ENCODE measurements at places on chromosomes 4 and X.

DNA sequence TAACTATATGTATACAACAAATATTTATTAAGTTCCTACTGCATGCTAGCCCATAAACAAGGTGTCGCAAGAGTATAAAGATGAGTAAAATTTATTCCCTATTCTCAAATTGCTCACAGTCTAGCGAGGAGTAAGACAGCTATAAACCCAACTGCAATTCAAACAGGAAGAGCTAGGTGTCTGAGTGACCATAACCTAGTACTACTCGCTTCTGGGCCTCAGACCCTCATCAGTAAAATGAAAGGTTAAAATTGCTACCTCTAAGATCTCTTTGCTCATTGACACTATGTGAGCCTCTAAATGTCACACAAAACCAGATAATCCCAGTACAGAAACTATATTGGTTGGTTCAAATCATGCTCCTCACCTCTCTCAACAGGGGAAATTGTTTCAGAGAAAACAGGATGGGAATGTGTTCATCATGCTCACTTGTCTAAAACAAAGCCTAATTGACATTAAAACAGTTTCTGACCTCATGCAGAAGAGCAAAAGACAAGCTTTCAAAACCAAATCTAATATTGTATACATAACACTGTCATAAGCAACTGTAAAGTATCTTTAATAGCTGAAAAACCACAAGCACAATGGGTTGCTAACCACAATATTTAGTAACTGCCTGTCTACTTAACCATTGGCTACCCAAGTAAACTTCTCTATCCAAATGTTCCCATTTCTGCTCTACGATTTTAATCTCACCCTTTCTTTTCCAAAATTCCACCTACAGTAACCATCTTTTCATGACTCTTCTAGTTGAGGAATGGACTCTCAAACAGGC, 264.6 kb upstream of the FMR1 start:
- DNase-seq = no peak

- DNase-seq = no peak
These were observed 566.8 kb downstream of the PDHA2 start for GRCh38 chr4:96406742-96407141.

- no peak for DNase-seq
These were observed 17.0 kb downstream of the CA5B start for GRCh38 chrX:15755091-15755490.

DNA sequence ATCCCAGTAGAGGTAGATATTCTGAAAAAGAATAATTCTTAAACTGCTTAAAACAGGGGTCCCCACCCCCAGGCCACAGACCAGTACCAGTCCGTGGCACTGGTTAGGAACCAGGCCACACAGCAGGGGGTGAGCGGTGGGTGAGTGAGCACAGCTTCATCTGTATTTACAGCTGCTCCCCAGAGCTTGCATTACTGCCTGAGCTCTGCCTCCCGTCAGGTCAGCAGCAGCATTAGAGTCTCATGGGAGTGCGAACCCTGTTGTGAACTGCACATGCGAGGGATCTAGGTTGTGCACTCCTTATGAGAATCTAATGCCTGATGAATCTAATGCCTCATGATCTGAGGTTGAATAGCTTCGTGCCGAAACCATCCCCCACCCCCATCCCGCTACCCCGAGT, 76.8 kb downstream of the FAM114A1 start:
- DNase-seq = no peak

DNA sequence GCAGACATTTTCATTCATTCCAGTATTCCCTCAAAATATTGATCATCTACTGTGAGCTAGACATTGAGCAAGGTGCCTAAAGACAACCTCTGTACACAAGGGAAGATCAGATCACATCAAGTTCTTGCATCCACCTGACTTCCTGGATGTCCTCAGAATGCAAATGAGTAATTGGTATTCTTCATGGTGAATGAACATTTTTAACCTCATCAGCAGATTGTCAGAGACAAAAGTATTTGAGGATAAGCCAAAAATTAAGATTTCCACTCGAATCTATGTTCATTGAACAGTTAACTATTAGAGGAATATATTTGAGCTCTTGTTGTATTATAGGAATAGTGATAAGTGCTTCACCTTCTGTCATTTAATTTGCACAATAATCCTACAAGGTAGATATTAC, 1.3 kb downstream of the SMARCAD1 start:
- no peak for DNase-seq

DNA sequence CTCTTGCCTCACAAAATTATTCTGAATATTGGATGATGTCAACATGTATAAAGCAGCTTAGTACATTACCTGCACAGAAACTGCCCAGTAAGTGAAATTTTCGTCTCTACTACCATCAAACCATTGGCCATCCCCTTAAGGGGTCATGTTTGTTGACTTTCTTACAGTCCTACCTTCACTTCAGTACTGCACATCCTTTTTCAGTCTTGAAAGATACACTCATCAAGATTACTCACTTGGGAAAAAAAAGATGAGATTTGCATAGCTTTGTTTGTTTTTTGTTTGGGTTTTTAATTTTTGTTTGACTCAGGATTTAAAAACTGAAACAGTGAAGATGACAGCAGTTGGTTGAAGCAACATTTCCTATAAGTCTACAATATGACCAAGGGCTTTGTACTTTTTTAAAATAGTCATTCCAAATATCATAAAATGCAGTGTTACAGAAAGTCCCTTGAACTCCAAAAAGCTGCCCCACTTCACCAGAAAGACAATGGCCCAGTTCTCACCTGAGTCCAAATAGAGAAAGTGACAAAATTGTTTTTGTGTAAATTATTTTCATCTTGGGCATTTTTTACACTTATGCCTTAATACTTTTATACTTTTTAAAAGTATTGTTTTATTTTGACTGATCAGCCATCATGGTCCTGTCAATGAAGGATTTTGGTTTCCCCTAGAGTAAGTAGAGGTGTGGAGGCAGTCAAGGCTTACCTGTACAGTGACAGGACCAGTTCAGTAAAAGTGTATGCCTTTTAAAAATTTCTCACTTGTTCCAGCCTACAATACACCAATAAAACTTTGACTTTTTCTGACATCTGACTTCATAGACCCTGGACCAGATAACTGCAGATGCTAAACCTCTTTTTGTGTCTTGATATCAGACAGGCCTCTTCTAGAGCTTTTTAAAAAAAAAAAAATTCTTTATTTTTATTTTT, 59.7 kb upstream of the EDA2R start:
- no peak for DNase-seq

DNA sequence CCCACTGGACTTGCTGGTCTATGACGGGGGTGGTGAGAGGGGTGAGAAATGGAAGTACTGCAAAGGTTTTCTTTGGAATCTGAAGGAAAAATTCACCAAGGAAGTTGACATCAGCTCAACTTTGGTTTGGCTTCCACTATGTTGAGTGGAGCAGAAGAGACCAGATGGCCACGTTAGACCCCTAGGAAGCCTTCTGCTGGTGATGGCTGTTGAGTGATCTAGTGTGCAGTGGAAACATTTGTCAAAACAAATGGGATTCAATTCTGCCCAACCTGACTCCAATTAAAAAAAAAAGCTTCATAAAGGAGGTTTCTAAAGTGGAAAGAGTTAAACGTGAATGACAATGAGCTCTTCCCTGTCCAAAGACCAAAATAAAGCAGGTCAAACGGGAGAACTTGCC, 25.7 kb downstream of the SEL1L3 start:
- no peak for DNase-seq

GRCh38 chrX:110226931-110227330, 91.0 kb downstream of the AMMECR1 start:
- DNase-seq = peak; percentile 28

GRCh38 chr4:120066517-120067340, at the start of gene MAD2L1:
Gene MAD2L1 (minus strand): TSS chr4:120066848. CDS start chr4:120066734, 114 bp downstream.
- DNase-seq = peak; percentile 98

- DNase-seq = no peak
These were observed 77.2 kb downstream of the ARFIP1 start for GRCh38 chr4:152856960-152857359.

DNA sequence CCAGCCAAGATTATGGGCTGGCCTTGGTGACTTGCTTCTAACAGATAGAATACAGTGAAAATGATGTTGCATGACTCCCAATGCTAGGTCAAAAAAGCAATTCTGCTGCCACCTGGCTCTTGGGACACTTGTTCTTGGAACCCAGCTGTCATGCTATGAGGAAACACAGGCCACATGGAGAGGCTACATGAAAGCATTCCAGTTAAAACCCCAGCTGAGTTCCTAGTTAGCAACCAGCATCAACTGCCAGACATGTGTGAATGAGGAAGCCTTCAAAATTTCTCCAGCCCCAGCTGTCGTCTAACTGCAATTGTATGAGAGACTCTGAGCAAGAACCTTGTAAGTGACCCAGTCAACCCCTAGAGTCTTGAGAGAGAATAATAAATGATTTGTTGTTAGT, 105.2 kb upstream of the FGF16 start:
- DNase-seq = no peak

DNA sequence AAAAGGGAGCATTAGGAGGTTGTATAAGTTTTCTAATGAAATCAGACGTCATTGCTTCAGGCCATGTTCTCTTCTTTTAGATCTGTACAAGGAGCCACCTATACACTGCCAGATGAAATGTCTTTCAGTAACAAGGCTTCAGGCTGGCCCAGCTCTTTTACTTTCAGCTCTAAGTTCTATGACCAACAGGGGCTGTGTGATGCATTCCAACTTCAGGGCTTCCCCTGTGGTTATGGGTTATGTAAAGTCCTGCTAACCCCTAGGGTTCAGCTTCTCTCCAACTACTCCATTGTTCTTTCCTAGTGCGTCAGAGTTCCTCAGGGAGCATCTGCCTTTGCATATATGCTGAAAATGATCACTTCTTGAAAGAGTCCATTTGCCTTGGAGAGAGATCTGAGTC, 79.4 kb upstream of the TTC29 start:
- DNase-seq = no peak

GRCh38 chrX:11941571-11941970, 183.5 kb downstream of the MSL3 start:
- DNase-seq = no peak

GRCh38 chr4:179757641-179758040, 2315.4 kb upstream of the AGA start:
- no peak for DNase-seq

GRCh38 chrX:10725071-10725470, 104.7 kb upstream of the MID1 start:
- DNase-seq = no peak

- no peak for DNase-seq
These were observed 46.0 kb downstream of the LNX1 start for GRCh38 chr4:53545273-53545672.

DNA sequence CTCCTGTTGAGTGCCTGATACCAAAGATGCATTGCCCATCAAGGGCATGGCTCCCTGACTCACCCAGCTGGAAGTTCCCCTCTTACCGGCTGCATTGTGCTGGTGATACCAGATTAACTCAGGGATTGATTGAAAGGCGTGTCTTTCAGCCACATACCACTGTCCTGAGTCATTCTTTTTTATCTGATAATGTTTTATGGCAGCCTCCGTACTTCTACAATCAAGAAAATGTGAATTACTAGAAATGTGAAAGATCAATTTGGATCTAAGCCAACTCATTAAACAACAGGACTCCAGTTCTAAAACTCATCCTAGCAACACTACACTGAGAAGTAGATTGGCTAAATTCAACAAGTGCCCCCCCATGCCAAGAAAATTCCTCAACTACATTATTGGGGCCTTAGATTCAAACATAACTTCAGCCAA, 40.0 kb downstream of the TXK start:
- no peak for DNase-seq

GRCh38 chr4:174464949-174465348, 57.3 kb downstream of the HPGD start:
- DNase-seq = no peak

DNA sequence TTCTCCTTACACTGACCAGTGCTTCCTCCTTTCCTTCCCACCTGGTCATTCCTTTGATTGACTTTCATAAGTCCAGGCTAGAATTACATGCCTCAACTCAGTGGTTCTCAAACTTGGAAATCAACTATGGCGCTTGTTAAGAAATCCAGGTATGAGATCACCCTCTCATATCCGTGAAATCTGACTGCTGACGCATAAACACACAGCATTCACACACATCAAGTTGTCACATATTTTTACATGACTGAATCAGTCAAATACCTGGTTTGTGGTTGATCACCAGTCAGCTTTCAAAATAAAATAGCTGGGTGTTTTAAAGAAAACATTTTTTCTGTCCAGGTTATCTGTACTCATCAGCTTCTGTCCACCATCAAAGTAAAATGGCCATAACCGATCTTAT, 433.5 kb downstream of the AFF2 start:
- DNase-seq = no peak

GRCh38 chr4:104559502-104559901, 64.8 kb upstream of the CXXC4 start:
- DNase-seq = no peak

DNA sequence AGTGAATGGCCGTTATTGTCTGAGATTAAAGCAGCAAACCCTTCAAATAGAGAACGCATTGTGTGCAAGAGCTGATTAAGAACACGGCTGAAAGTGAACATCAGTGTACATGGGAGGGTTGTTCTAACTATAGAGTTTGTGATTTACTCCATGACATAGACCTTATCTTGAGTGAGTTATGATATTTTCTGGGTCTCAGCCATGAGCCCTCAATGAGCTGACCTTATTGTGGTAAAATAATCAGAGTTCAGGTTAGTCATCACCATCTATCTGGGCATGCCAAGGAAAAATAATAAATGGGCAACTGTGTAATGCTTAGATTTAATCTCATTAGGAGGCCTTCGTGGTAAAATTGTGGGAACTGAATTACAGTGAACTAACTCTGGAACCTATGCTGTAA, 33.2 kb upstream of the CLDN24 start:
- no peak for DNase-seq

DNA sequence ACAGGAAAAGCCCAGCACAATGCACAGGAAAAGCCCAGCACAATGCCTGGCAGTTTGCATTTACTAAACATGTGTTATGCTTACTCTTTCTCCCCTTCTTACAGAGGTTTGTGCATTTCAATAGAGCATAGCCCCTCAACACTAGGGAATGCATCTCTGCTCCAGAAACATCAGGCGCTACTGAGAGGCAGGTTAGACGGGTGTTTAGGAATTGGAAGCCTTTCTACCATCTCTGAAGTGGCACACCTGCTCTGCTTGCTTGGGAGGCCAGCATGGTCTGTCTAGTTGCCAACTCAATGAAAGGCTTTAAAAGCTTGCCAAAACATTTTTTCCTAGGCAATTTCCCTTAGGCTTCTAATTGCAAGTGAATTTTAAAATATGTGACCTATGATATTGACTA, 55.7 kb downstream of the GRID2 start:
- DNase-seq = no peak

DNA sequence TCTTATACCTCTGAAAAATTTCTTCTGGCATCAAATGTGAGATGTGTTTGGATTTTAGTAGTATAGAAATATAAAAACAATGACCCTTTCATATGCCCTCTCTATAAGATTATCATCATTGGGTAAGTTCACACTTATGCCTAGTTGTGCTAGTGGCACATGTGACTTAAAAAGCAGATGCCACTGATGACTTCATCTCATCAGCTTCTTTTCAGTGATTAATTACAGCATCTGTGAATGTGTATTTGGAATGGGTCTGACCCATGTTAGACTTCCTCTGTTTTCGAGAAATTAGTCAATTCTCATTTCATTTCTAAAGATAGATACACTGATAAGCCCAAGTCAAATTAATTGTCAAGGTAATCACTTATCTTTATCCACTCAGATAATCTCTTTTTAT, 698.7 kb downstream of the GABRG1 start:
- no peak for DNase-seq

All from fibroblast of gingiva (primary cell).